ENCODE measurements at places on chromosomes 6 and 20.

DNA sequence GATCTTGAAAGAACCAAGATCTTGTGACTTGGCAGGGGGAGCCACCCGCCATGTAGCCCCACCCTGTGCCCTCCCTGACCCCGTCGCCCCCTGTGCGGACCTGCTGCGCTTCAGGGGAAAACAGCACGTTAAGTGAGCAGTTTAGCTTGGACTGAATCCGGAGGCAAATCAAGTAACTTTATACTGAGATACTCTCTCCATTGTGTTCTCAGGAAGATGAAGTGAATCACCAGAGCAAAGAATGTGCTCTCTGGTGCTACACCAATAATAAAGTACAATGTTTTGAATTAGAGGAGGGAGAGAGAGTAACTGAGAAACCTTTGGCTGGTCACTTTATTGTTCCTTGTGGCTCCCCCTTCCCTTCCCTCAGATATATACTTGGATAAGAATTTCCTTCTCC is 83.4 kb downstream of the TXNDC5 start:
- DNase-seq: no peak

- no peak for DNase-seq
Observed at GRCh38 chr6:34412643-34413214, 13.1 kb downstream of the RPS10 start.

GRCh38 chr6:111600588-111601445 is 4.9 kb downstream of the TRAF3IP2 start:
- DNase-seq: no peak

DNA sequence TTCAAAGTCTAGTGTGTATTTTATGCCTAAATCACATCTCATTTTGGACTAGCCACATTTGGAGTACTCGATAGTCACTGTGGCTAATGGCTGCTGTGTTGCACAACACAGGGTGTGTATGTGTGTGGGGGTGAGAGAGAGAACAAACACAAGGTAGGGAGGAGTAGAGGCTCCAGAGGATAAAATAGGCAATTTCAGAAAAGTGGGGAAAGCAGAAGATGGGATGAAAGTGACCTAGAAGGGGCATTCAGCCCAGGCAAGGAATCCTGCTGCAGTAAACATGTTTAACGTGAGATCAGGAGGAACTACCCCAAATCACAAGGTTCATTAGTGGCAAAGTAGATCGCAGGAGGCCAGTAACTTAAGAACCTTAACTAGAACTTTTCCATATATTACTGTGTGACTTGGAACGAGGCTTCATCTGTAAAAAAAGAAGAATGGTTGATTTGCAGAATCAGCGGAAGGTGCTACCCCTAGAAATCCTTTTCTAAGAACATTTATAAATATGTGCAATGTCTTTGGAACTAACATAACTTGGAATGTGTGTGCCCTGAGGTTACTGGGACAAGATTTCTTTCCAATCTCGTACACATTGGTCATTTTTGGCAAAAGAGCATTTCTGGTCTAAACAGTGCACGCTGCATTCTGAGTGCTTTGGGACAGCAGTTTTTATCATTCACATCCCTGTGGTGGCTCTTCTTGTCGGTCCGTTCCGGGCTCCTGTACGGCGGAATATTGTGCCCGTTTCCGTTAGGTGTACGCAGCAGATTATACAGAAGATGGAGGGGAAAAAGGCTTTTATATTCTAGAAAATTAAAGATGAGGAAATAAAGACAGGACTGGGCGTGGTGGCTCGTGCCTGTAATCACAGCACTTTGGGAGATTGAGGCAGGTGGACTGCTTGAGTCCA is 2.6 kb downstream of the DUSP22 start:
- DNase-seq: no peak

- DNase-seq: no peak
Observed at GRCh38 chr6:71392276-71392675, 103.7 kb downstream of the OGFRL1 start.

DNA sequence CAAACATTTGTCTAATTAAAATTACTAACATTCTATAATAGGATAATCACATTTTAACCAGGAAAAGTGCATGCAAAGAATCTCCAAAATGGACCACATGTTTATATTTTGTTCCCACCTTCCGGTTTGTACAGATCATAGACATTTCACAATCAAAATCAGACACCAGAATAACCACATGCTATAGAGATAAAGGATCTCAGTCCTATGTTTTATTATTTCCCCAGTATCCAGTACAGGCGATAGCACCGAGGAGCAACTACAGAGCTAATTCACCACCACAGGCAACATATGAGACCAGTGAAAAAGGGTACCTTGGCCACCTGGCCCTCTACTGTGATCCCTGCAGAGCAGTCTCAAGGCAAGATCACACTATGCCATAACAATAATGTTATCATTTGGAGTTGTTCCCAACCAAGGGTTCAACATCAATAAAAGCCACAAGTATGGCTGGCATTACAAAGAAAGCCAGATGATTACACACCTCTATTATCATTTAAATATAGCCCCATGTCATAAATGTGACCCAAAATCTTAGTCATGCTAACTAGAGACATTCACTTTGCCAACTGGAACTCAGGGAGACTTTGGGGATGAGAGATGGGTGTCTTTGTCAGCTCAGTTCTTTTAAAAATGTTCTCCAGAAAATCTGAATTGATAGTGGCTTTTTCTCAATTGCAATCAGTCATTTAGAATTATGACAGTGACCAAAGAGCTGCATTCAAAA is 46.7 kb downstream of the RALGAPA2 start:
- DNase-seq: no peak

- DNase-seq: no peak
Observed at GRCh38 chr20:36519944-36520343, 21.4 kb upstream of the MYL9 start.

GRCh38 chr6:150691463-150691862 is 91.8 kb downstream of the PLEKHG1 start:
- no peak for DNase-seq

GRCh38 chr6:47977314-47977713 is 133.7 kb downstream of the PTCHD4 start:
- DNase-seq: no peak

GRCh38 chr6:124670801-124671200 is 291.4 kb upstream of the RNF217 start:
- DNase-seq: no peak

GRCh38 chr6:53894091-53894490 is 99.3 kb downstream of the LRRC1 start:
- no peak for DNase-seq
